Ovary (tissue), 10 donors: ENCODE measurements at places on chromosomes 5 and 9. TPM values are rescaled to one million over a fixed set of nuclear protein-coding genes. Genes with fewer than 3 reads are reported as not detected.
A peak's percentile ranks its signal among the peaks of the same experiment; 100 is the strongest.

DNA sequence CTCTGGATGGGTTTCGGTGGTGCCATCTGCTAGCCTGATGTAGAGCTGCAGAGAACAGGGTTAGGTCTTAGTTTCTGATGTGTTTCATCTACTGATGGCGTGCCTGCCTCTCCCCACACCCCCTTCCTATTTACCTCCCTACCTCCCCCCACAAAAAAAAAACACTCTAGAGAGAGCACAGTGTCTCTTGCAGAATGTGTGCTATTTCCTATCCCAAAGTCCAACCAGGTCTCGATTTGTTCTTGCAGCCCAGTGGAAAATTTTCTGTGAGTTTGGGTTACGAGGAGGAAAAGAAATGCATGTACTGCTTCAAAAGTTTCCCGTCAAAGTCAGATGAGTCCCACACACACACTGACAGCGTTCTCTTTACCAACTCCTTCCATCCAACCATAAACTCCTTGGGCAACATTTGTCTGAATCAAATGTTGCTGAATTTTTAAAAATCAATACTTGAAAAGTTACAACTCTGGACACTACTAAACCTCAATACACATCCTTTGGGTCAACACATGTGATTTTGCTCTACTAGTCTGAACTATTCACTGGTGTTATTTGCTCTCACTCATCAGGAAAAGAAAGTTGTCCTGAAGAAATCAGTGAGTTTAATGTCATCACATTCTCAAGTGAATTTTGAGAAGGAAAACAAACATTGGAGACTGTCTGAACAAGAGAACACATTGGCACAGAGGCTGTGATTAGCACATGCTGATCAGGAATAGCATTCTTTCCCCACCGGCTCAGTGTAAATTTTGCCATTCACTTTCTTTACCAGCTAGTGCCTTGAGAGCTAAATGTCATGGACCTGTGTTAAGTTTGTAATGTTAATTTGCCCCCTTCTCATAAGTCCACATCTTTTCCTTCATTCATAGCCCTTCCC lies 84.1 kb downstream of the MAMDC2 start:
- no peaks in the 10 kb centered on the region for H3K27me3 ChIP-seq
- H3K27ac ChIP-seq = peak overlapping the region; percentile 48
- no peak for DNase-seq
- H3K36me3 ChIP-seq = no peaks in the 10 kb centered on the region
- H3K4me3 ChIP-seq = no peak overlapping the region
- H3K4me1 ChIP-seq = peaks cover 21% of the 10 kb centered on the region

DNA sequence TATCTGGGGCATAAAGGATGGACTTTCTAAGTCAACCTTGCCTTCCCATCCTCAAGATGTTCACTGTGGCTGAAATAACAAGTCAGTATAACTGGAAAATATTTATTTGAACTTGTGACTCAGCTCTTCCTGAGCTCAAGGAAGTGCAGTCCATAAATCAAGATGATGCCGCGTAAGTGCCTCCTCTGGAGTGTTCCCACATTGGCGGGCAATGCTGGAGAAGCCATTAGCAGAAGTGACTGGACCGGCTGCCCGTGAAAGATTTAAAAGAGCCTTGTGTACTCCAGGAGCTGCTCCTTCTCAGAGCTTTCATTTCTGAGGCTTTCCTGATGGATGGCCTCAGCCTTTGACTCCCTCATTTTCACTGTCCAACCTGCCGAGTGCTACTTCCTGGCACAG lies 17.4 kb downstream of the TMOD1 start:
- peak; percentile 70 for DNase-seq
- no peaks in the 10 kb centered on the region for H3K36me3 ChIP-seq
- H3K27ac ChIP-seq = peak overlapping the region; percentile 66
- peaks cover 33% of the 10 kb centered on the region for H3K4me1 ChIP-seq

The DENND1A gene
- total RNA-seq = 18.7 TPM

DNA sequence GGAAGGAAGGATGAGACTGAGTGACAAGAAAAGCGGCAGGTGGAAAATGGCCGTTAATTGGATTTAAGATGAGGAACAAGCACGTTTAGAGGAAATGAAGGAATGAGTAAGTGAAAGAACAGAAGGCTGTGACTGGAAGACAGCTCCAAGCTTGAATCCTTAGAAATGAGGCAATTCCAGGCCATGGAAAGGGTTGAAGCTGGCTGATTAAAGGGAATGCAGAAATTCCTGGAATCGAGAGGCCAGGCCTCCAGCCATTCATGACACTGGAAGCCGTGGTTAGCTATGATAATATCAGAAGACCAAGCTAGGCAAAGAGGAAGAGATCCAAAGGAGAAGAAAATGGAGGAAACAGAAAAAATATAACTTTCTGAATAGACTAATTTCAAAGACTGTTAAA lies 84.2 kb downstream of the ARL15 start:
- no peak for DNase-seq
- no peaks in the 10 kb centered on the region for H3K4me1 ChIP-seq
- H3K27me3 ChIP-seq = no peaks in the 10 kb centered on the region
- H3K4me3 ChIP-seq = no peak overlapping the region
- H3K27ac ChIP-seq = no peak overlapping the region

The QRFP gene
- total RNA-seq = not detected

The ADAMTS13 gene
- total RNA-seq = 3.4 TPM

DNA sequence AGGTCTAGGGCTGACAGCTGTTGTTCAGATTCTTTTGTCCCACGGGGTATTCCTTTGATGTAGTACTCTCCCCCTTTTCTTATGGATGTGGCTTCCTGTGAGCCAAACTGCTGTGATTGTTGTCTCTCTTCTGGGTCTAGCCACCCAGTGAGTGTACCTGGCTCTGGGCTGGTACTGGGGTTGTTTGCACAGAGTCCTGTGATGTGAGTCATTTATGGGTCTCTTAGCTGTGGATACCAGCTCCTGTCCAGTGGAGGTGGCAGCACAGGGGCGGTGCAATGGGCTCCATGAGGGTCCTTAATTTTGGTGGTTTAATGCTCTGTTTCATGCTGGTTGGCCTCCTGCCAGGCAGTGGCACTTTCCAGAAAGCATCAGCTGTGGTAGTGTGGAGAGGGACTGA lies 161.3 kb downstream of the CAVIN4 start:
- no peaks in the 10 kb centered on the region for H3K4me1 ChIP-seq
- H3K4me3 ChIP-seq = no peak overlapping the region
- H3K27me3 ChIP-seq = no peaks in the 10 kb centered on the region
- DNase-seq = no peak
- no peak overlapping the region for H3K27ac ChIP-seq

DNA sequence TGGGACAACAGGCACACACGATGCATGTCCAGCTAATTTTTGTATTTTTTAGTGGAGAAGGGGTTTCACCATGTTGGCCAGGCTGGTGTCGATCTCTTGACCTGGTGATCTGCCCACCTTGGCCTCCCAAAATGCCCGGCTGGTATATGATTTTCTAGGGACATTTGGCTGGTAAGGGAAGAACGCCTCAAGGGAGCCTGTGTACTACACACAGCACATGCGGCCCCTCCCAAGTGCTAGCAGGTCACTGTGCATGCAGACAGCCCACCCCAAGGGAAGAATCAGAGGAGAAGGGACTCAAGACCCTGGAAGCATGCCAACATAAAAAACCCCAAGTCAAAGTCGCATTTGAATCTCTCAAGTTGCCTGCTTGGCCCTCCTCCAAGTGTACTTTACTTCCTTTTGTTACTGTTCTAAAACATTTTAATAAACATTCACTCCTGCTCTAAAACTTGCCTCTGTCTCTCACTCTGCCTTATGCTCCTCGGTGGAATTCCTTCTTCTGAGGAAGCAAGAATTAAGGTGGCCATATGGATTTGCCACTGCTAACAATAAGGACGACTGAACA lies 24.3 kb upstream of the OTULINL start:
- H3K27me3 ChIP-seq = no peaks in the 10 kb centered on the region
- DNase-seq = no peak
- H3K27ac ChIP-seq = no peak overlapping the region
- no peaks in the 10 kb centered on the region for H3K4me1 ChIP-seq
- no peak overlapping the region for H3K4me3 ChIP-seq

The TRPM3 gene
- total RNA-seq = 4.6 TPM
